Activated T-helper 1 cell treated with anti-CD3 and anti-CD28 coated beads, Interleukin-12 subunit alpha, Interleukin-12 subunit beta, Interleukin-2, Interleukin-4 antibody, amounts not matched to agents 30 ng/mL and 10 ng/mL and 1 ng/mL, durations not matched to agents 14 hours and 24 hours and 36 hours (primary cell): ENCODE measurements at places on chromosomes 2 and 18.

- DNase-seq, result no peak
Observed at GRCh38 chr2:188269004-188269403, 22.7 kb upstream of the GULP1 start.

DNA sequence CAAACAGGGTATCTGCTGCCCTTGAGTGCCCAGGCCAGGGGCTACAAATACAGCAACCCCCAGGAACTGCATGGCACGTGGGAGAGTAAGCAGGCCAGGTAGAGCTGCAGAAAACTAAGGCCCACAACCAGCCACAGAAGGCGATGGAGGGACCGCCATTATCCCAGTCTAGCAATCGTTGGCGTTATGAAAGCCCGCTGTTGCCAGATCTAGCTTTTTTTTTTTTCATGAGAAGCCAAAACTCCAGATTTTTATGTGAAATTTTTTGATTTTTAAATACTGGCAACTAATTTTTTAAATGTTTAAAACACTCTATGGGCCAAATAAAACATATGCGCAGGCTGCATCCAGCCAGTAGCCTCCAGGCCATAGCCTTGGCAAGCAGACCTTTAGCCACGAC, 59.8 kb downstream of the DNMT3A start:
- DNase-seq, result no peak

GRCh38 chr2:70793450-70793849, 3.0 kb upstream of the FIGLA start:
- DNase-seq, result no peak

GRCh38 chr2:55150834-55151233, 81.3 kb downstream of the CLHC1 start:
- DNase-seq, result no peak

- DNase-seq, result no peak
Observed at GRCh38 chr2:236376566-236377244, 112.5 kb upstream of the ASB18 start.

DNA sequence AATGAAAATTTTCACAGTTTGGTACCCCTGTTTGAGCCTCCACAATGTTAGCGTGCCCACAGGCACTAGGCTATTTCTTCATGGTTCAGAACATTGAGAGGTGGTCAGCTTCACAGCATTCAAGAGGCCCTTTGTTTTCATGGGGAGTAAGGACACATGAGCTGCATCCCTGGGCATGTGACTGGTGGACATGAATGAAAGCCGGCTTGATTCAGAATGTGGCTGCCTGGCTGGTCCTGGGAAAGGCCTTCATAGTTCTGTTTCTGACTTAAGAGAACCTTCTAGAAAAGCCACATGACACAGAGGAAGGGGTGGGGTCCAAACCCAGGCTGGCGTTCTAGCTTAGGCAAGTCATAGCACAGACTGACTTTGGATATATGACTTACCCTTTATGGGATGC, 420.6 kb downstream of the CMPK2 start:
- no peak for DNase-seq

DNA sequence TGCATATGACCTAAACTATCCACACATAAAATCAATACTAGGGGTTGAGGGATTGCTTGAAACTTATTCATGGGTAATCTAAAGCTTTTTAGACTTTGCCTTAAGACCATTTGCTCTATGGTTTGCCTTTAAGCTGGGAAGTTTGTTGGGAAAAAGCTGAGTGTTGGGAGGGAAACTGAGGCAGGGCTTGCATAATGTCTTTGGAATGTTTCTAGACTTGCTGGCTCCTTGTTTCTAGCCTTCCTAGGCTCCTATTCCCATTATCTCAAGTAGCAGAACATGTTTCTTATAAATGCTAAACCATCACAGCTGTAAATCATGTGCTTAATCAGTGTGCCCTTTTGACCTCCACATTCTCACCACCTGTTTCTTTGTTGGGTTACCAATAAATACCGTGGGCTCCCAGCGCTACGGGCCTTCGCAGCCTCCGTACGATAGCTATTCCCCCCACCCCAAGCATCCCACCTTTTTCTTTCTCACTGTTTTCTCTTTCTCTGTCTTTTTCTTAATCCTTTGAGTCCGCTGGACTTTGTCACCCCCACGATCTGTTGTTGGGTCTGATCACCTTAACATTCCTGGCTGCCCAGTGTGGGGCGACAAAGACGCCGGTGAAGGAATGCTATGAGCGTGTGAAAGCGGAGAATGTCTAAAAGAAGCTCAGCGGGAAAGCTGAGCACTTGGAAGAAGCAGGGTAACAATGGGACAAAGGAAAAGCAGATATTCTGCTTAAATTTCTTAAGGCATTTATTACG, 49.4 kb upstream of the CWC22 start:
- no peak for DNase-seq

DNA sequence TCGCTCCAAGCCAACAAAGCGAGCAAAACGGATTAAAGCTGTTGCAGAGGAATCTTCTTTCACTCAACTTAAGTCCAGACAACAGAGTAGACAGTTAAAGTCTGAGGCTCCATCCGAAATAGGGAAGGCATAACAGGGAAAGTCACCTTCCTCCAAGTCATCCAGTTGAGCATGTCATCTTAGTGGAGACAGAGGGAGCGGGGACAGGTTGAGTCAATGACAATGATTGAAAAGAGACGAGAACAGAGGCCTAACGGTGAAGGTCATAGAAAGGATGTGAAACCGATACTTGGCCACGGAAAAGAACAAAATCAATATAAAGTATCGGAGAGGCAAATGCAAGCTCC, 455 bp downstream of the C18orf32 start:
- no peak for DNase-seq

- DNase-seq, result no peak
Observed at GRCh38 chr18:75253784-75254183, 43.2 kb downstream of the TSHZ1 start.

GRCh38 chr18:39347701-39348100, 1782.1 kb upstream of the CELF4 start:
- DNase-seq, result no peak

DNA sequence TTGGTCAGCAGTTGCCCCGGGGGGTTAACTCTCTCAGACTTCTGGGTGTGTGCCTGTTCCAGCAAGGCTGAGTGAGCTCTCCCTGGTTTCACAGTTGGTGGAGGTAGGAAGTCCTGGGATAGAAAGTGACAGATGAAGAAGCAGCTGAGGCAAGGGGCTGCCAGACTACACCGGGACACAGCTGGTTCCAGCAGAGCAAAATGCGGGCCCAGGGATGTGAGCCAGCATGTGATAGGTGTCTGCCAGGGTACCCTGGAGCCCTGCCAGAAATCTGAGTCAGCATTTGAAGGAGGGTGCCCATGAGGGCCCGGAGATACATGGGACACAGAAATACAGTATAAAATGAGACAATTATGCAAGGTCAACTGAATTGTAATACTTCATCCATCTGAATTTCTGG, 79.3 kb upstream of the LGALSL start:
- no peak for DNase-seq

DNA sequence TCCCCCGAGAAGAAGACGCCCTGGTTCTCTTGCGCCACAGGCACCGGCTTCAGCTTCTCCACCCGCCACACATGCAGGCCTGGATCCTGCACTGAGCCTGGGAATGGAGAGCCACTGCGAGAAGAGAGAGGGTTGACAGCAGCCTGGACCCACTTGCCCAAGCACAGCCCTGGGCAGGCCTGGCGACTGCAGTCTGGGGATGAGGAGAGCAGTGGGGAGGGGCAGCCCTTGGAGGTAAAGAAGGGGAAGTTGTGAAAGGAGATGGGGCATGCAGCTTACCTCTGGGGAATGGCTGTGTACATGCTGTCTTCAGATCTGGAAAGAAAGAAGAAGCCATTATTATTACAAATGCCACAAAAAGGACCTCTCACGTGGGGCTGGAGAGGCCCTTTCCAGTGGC, 8.3 kb downstream of the CAPG start:
- DNase-seq, result no peak

- no peak for DNase-seq
Observed at GRCh38 chr2:73218298-73218697, 4.3 kb downstream of the SMYD5 start.

- DNase-seq, result no peak
Observed at GRCh38 chr2:158740127-158740526, 55.0 kb upstream of the DAPL1 start.

GRCh38 chr2:65156041-65156440, 26.1 kb upstream of the RAB1A start:
- no peak for DNase-seq

DNA sequence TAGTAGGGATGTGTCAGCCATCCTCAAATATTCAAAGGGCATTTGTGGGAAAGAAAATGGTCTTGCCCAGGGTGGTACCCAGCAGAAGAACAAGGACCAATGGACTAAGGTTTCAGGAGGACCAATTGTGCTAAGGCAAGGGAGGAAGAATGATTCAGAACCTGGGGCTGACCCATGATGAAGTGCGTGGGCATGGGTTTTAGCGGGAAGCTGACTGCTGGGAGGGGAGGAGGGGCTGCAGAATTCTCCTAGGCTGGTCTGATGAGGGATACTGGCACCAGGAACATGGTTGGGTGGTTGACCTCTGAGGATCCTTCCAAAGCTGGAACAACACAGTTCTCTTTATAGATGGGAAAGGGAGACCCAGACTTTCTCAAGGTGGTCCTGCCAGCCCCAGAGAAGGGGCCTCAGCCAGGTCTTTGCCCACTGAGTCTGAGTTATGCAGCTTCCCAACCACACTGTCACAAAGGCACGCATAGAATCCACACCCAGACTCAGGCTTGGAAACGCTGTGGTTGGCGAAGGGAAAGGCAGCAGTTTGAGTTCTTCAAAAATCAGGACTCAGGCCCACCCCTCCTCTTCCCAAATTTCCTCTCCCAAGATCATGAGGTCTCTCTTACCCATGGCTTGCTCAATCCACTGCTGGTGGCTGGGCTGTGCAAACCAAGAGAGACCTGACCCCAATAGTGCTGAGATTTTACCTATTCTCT, 37.3 kb downstream of the MARCO start:
- no peak for DNase-seq

GRCh38 chr18:5709476-5710095, 165.8 kb upstream of the EPB41L3 start:
- DNase-seq, result no peak

DNA sequence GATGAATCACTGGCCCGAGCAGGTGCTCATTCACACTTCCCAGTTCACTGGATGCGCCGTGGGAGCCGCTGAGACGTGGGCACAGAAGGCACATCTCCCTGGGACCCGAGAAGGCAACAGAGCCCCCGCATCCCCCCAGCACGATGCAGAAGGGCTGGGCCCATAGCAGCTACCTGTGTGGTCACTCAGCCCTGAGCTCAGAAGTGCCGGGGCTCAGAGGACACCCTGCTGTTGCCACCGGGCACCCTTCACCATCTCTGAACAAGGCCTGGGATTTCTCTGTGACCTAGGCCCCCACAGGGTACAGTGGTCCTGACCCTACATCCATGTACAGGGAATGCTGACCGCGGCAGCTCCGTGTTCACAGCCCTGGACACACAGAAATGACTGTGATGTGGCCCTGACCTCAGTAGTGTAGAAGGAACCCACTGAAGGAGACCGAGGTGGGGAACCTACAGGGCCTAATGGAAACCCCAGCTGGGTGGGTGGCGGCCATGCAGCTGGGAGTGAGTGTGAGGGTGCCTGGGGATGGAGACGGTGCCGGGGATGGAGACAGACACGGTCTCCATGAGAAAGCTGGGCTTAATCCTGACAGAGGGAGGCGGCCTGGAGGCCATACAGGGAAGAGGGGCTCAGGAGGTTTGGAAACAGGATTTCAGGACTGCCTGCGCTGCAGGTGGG, 111.9 kb upstream of the OTOS start:
- no peak for DNase-seq

GRCh38 chr2:179965291-179966258, 41.5 kb downstream of the CWC22 start:
- DNase-seq, result no peak

- DNase-seq, result no peak
Observed at GRCh38 chr18:2901423-2901985, 54.7 kb downstream of the EMILIN2 start.

- DNase-seq, result no peak
Observed at GRCh38 chr2:199757233-199757870, 93.6 kb downstream of the FTCDNL1 start.

- DNase-seq, result no peak
Observed at GRCh38 chr2:142710336-142710735, 167.1 kb upstream of the KYNU start.

GRCh38 chr18:13363359-13363758, 144.8 kb downstream of the LDLRAD4 start:
- DNase-seq, result no peak

DNA sequence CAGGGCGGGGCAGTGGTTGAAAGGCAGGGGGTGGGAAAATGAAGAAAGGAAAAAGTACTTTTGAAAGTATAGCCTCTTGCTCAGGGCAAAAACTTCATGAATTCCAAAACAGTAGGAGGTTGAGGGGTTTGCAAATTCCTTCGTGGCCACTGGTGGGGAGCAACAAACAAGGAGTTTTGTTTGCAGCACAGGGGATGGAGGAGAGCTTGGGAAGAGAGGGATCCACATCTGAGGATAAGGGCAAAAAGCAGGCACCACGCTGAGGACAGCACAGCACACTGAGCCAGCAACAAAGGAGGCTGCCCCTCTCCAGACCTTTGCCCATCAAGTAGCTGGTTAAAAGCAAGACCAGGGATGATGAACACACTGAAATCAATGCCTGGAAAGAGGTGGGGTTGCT, 148.9 kb downstream of the TCF4 start:
- DNase-seq, result no peak

DNA sequence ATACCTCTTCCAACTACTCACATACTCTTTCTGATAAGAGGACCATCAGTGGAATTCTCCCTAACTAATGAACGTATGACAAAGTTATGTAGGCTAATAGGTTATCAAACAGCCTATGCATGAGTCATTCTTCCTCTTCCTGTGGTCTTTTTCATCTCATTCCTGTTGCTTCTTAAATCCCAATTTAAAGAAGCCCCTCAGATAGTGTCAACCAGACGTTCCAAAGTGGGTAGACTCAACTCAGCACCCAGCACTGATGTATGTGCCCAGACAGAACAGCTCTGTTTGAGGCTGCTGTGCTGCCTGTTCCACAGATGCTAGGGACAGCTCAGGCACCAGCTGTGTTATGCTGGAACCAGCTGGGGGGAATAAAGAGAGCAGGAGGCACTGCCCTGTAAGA, 52.6 kb downstream of the CXCR4 start:
- DNase-seq, result no peak

DNA sequence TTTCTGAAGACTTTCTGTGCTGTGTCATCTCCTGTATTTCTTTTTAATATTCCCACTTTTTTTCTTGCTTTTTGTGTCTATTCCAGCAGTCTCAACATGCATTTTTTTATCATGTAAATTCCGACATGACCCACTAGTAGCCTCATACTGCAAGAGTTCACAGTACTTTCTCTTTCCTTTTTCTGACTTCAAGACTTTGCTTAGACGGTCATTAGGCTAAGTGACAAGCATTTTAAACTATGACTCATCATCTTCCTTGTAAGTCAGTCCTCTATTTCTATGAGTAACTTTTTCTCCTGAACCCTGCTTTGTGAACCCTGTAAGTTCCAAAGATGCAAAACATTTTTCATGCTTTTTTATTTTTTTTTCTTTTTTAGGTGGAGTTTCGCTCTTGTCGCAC, 381.2 kb downstream of the TXNL1 start:
- DNase-seq, result no peak

DNA sequence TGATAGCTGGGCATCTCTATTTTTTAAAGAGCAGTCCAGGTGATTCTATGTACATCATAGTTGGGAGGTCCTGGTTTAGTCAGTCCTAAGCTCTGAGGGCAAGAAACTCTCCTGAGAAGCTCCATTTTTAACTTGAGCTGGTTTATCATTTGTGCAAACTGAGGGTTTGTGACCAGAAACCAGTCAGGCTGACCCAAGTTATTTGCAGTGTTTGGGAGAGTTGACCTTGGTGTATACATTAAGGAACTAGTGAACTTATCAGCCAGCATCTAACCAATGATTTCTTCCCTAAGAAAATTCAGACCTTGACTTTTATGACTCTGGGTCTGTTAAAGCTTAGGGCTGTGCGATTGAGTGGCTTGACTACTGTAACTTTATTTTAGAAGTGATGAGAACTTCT, 10.6 kb upstream of the MGAT5 start:
- no peak for DNase-seq
